ENCODE measurements at places on chromosomes 11 and 22.

DNA sequence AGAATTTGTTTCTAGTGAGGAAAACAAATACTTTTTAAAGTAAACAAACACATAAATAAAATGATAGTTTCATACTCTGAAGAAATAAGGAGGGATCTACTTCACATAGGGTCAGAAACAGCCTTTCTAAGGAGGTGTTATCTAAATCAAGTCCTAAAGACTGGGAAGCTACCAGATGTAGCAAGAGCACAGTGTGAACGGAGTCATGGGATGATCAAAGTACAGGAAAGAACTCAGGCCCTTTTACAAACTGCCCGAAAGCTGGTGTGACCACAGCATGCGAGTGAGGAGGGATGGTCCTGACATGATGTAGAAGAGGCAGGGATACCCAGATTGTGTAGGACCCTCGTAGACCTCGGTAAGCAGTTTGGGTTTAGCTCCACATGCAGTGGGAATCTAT is 102.8 kb downstream of the ARHGAP32 start:
- no peak for DNase-seq

DNA sequence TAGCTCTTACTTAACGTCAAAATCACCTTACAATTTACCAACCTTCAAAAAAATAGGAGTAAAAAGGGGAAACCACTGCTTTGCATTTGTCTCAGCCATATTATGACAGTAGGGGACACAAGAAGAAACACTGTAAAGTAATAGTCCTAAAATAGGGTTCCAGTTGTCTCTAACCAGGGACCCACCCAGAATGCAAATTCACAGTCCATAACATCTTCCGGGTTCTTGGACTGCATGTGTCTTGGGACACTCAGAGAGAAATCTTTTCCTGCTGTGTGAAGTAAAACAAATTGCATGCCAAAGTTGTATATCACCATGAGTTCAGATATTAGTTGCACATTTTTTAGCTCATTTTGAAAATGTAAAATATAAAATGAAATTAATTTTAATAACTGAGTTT is 69.8 kb upstream of the PGR start:
- DNase-seq = no peak

DNA sequence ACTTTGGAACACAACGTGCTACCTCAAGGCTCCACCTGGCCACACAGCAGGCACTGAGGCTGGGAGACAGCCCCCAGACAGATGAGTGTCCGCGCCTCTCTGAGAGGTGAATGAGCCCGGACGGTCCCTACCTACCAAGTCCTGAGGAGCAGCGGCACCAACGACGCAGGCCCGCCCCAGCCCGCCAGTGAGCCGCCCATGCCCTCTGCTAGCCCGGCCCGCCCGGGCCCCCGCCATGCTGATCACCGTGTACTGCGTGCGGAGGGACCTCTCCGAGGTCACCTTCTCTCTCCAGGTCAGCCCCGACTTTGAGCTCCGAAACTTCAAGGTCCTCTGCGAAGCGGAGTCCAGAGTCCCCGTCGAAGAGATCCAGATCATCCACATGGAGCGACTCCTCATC is at the start of gene DDI1:
Gene DDI1 (plus strand): TSS at position 53 of the 400 bp plus-strand sequence. CDS start 183 bp downstream, at position 236.
- no peak for DNase-seq

DNA sequence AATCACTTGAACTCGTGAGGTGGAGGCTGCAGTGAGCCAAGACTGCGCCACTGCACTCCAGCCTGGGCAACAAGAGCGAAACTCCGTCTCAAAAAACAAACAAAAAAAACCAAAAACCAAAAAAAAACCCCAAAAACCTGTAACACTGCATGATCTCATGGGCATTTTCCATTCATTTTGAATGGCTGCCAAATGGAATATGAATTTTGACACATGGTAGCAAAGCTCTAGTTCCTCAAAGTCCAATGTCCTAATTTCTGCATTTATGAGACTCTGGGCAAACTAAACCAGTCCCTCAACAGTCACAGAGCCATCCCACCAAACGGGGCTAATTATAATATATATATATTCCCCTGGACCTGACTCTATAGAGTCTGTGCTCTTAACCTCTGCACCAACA is 61.8 kb downstream of the SGSM3 start:
- no peak for DNase-seq

GRCh38 chr22:49925525-49926128 is 7.2 kb downstream of the CRELD2 start:
- DNase-seq = peak; percentile 52

GRCh38 chr11:44601471-44602370 is 36.3 kb downstream of the CD82 start:
- no peak for DNase-seq

- DNase-seq = no peak
Measured at GRCh38 chr11:90373971-90374370, 151.1 kb upstream of the CHORDC1 start.

DNA sequence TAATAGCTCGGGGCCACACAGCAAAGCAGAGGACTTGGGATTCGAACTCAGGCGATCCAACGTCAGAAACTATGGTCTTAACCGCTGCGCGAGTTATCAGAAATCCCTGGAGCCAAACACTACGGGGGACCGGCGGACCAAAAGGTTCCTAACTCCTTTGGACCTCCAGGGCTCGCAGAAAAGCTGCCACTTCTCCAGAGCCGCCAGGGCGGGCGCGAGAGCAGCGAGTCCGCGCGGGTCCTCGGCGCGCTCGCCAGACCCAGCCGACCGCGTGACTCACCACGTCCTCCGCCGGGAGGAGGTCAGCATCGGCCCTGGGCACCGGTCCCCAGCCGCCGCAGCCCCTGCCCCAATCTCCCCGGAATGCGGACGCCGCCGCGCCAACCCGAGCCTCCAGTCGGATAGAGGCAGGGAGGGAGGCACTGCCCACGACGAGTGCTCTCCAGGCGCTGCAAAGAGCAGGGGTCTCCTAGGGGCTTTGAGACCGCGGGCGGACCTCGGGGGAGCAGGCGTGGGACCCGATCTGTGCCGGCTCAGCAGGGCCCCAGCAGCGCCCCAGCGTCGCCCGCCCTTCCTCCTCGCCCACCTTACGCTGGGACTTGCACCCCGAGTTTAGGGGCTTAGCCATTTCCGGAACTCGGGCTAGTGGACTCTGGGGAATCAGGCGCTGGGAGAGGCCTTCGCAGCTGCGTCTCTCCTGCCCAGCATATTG is 6.2 kb upstream of the ALX4 start:
- no peak for DNase-seq

GRCh38 chr11:65892661-65893317 is 2.3 kb downstream of the CCDC85B start:
- no peak for DNase-seq

GRCh38 chr22:48554893-48555572 is 1272.6 kb downstream of the BRD1 start:
- no peak for DNase-seq

- no peak for DNase-seq
Measured at GRCh38 chr11:86696004-86696403, 23.6 kb upstream of the ME3 start.

DNA sequence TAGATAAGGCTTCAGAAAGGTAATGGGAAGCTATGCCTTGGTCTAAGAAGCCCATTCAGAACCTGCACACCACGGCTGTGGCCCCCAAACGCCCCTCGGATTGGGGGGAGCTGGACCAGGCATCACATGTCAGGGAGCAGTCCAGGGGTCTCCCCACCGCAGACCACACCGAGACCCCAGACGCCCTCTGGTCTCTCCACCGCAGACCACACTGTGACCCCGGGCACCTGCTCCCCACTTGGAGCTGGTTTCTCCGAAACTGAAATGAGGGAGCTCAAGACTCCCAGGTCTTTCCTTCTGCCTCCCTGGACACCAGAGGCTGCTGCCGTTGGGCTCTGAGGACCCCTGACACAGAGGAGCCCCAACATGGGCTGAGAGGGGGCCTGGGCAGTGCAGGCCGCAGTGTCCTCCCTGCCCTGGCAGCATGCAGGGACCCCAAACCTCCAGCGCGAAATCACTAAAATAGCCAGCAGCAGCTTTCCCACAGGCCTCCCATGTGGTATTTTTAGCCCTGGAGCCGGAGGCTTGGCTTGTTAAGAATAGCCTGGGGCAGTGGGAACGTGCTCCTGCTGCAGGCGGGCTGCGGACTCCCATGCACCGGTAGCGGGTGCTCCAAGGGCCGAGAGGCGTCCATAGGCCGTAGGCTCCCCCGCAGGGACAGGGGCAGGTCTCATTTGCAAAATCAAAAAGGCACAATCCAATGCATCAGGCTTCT is 7.7 kb downstream of the LINC01488 start:
- DNase-seq = no peak

DNA sequence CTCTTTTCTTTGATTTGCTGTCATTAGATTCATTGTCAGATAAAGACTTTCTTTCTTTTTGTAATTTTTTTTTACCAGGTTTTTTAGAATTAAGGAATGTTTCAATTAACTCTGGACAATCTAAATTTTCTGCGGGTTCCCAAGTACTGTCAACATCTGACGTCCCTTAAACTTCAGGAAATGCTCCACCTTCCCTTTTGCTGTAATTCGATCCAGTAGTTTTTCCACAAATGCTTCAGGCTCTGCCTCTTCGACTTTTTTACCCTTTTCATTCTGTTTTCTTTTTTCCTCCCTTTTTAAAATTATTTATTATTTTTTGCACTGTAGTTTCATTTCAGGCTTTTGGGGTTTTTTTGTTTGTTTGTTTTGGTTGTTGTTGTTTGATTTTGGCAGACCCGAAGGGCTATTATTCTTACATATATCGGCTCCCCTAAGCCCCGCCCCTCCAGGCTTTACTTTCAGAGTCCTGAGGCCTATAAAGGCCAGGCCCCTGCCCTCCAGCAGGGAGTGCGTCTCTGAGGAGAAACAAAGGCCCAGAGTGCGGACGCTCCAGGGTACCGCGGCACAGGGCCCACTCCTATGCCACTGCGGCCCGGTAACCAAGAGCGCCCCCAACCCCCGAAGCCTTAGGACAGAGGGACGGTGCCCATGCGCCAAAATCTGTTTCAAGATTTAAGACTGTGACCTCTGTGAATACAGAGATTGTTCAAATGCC is 116.4 kb downstream of the TYR start:
- no peak for DNase-seq

- no peak for DNase-seq
Measured at GRCh38 chr22:44819966-44820631, 67.7 kb downstream of the ARHGAP8 start.

DNA sequence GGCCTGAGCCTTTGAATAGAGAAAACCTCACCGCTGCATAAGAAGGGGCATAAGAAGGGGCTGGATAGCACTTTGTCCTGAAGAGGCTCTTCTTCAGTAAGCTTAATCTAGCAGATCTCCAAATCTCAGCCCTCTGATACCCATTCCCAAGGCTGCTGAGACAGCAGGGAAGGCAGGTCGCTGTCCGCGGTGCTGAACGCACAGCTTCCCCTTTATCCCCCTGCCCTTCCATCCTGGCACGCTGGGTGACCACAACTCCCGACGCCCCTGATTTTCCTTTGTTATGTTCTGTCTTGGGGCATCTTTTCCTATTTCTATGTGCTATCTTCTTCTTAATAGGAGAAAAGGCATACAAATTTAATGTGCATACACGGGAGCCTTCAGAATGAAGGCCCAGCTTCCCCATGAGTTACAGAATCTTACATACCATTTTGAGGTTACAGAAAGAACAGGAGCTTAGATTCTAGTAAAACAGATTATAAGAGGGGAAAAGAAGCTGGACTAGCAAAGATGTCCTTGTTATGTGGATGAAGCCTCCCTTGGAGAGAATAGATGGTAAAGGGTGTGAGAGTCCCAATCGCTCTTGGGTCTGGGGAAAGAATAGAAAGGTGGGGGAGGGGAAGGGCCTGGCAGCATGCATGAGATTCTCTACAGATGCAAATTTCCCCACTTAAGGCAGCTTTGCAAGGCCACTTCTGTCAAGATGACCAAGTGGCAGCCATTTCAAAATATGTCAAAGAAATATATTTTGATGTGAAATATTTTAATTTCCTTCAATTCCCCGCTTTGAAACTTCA is 5.7 kb upstream of the SULT4A1 start:
- no peak for DNase-seq

DNA sequence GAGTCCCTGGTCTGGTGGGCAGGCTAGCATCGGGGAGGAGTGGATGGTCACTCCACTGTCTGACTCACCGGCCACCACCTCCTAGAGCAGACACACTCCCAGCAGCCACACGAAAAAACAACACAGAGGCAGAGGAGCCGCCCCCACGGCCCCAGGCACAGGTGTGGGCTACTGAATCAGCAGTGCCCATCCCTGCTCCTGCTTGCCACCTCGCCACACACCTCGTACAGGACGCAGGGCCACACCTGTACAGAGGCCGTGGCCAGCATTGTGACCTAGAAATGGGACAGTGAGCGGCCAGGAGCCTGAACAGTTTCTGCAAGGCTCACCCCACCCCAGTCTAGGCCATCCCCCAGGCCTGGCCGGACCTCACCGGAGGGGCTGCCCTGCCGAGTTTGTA is 14.0 kb downstream of the TRIM29 start:
- DNase-seq = no peak

- DNase-seq = no peak
Measured at GRCh38 chr11:70717936-70718595, 319.7 kb downstream of the CTTN start.

DNA sequence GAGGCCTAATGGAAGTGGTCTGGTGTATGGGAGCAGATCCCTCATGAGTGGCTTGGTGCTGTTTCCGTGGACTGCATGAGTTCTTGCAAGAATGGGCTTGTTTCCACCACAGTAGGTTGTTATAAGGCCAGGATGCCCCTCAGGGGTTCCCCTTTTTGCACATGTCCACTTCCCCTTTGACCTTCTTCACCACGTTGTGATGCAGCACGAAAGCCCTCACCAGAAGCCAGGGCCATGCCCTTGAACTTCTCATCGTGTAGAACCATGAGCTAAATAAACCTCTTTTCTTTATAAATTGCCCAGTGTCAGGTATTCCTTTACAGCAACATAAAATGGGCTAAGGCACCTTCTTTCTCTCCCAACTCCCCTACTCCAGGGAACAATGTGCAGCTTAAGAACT is 2.8 kb upstream of the NARS2 start:
- DNase-seq = no peak

GRCh38 chr22:27137871-27138337 is 480.5 kb downstream of the MIAT start:
- no peak for DNase-seq

DNA sequence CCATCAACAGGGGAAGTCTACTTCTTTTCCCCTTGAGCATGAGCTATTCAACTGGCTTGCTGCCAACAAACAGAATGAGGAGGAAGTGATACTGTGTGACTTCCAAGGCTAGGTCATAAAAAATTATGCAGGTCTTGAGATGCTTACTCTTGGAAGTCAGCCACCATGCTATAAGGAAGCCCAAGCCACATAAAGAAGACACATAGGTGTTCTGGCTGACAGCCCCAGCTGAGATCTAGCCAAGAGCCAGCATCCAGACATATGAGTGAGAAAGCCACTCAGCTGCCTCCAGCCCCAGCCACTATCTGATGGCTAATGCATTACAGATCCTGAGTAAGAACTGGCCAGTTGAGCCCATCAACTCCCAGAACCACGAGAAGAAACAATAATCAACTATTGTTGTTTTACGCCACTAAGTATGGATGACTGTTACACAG is 31.0 kb upstream of the PPP2R1B start:
- DNase-seq = no peak
